T47D (cell line): ENCODE measurements at places on chromosomes 2 and 18.

DNA sequence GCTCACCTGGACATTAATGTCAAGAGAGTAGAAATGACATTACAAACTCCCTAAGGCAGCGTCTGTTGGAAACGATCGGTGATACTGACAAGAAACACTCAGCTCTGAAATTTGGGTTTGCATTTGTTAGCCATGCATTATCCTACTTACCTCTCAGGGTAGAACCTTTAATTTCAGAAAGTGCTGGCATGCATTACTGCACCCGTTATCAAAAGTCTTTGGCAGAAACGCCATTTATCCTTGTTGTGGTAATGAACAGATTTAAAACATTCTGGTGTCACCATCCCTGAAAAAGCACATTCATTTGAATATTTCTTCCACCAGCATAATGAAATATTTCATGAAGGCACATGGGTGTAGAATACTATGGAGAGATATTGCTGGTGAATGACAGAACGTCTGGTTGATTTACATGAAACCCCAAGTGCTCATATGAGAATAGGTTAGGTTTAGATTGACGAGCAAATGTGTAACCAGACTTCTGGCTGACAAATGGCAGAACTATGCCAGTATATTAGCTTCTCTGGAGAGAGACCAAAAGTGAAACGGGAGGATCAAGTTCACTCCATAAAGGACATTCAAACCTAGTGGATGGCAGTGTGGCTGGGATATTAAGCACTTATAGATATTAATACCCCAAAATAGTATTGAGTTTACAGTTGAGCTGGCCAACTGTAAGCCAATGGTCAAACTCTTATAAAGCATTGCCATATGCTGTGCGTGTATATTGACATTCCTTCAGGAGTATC is 53.5 kb upstream of the ITGB6 start:
- DNase-seq: no peak

- no peak for DNase-seq
These were observed 166.2 kb downstream of the EIPR1 start for GRCh38 chr2:3211256-3212060.

DNA sequence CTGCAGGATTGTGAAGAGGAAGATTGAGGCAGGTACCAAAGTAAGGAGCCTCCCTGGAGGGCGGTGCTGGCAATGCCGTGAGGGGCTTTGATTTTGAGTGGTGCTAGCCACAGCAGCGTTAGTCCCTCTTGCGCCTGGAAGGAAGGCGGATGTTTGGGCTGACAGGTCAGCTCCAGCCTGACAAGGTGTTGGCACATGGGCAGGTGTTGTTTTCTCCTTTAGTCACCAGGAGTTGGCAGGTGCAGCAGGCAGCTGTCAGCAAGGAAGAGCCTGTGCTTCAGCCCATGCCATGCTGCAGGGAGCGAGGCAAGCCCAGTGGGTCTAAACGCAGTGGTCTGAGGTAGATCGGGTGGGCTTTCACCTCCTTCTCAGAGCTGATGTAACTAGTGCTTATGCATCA is 8.5 kb downstream of the SEC11C start:
- no peak for DNase-seq

GRCh38 chr2:36329746-36330472 is 25.7 kb upstream of the CRIM1 start:
- DNase-seq: no peak

GRCh38 chr2:200662727-200663126 is 76.9 kb downstream of the AOX1 start:
- no peak for DNase-seq

GRCh38 chr18:70363861-70364260 is 75.0 kb downstream of the SOCS6 start:
- DNase-seq: no peak

- DNase-seq: no peak
These were observed 26.8 kb downstream of the GLI2 start for GRCh38 chr2:120762341-120763061.
